ENCODE measurements at places on chromosomes 16 and 17.

DNA sequence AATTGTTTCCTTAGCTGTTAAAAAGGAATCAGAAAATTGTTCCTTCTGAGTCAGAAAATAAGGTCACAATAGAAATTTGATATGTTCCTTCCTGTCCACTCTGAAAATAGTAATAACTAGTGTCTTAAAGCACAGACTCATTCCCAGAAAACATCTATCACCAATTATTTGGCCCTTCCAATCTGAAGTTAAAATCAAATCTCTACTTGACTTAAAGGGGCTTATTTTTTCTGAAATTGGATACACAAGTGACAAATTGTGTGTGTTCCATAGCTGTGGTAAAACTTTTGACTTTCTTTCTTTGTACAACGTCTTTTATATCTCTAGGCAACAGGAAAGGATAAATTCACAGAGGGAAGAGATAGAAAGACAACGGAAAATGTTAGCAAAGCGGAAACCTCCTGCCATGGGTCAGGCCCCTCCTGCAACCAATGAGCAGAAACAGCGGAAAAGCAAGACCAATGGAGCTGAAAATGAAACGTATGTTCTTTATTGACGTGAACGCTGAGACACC, 54.5 kb upstream of the MRC2 start:
- no peak for DNase-seq

DNA sequence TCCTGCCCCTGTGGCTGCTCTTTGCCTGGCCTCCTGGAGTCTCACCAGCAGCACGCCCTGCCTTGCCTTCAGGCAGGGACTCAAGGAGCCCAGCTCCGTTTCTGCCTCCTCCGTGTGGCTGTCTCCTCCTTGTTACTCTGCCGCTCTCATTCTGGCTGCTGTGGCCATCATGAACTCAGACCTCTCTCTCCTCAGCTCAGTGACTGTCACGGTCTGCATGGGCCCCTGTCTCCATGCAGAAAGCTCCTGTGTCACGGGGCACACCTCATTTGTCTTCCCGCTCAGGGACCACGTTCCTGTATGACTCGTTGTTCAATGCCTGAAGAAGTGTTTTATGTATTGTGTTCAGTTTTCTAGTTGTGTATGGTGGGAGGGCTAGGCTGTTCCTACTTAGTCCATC, 25.3 kb downstream of the RPTOR start:
- no peak for DNase-seq

- DNase-seq: peak; percentile 13
These were observed 72.8 kb upstream of the ATF7IP2 start for GRCh38 chr16:10312784-10313724.

DNA sequence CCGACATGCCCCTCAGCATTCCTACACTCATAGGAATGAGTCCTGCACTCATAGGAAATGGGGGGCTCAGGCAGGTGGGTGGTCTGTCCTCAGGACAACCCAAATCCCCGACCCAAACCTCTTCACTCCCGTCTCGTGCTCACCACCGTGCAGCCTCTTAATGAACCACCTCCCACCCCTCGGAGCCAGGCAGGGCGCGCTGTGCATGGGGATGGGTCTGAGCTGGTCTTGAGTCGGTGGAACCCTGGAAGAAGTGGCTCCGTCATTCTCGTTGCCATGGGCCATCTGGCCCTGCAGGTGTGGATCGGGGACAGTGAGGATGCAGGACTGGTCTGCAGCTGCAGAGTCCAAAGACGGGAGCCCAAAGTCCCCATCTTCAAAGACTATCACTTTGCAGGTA, 6.4 kb upstream of the RAB40B start:
- no peak for DNase-seq

GRCh38 chr16:54724346-54724925, 206.2 kb upstream of the IRX5 start:
- no peak for DNase-seq

DNA sequence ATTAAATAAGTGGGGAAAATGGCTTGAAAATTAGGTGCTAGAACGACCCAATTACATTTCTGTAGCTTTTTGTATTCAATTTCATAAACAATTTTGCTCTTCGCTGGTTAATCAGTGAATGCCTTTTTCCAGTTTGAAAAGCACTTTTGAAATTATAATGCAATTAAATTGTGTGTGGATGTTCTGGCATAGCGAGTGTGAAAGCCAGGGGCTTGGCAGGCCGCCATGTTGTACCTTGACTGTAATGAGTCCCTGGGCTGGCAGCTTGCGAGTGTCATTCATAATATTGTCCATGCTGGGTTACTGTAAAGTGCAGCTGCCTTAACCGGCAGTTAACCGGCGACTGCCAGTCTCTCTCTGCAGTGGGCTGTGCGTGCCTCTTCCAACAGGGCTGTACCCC, 177.8 kb downstream of the CCDC182 start:
- DNase-seq: no peak

- DNase-seq: no peak
These were observed 80.2 kb downstream of the ZDHHC7 start for GRCh38 chr16:84931107-84931494.

DNA sequence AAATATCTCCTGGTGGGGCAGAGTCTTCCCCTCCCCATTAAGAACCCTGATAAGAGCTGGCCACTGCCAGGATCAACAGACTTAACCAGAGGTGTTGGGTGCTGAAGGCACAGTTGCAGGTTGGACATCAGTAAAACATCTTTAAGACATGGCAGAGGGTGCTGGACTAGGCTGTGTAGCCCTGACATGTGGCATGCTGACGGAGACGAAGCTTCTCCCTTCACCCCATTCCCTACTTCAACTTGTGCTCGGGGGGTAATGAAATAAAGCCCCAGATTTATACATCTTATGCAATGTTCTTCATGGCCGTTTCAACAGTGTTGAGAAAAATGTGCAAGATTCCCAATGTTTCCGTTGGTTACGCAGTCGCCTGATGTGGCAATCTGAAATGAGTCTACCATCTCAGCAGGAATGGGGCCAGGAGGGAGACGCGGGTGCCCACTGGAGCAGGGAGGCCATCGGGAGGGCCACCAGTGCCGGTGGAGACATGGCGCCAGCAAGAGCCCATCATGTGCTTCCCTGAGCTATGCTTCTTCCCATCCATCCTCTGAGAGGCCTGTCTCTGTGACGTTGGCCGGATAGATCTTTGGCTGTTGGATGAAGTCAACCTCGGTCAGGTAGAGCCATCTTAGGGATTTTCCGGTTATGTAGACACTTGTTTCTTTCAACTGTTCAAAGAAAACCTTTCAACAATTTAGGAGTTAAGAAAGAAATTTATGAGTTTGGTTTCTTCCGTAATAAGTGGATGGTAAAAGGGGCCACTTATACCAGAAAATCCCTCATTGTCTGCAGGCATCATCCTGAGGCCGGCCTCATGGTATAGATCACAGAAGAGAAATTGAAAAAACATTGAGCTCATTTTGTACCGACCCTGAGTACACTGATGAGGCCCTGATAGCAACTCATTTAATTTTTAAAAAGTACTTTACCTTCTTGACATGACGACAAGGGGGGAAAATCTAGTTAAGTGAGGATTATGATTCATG, 6.4 kb downstream of the IRF8 start:
- DNase-seq: no peak

- DNase-seq: no peak
These were observed 67.4 kb downstream of the PRKCA start for GRCh38 chr17:66369830-66370229.

DNA sequence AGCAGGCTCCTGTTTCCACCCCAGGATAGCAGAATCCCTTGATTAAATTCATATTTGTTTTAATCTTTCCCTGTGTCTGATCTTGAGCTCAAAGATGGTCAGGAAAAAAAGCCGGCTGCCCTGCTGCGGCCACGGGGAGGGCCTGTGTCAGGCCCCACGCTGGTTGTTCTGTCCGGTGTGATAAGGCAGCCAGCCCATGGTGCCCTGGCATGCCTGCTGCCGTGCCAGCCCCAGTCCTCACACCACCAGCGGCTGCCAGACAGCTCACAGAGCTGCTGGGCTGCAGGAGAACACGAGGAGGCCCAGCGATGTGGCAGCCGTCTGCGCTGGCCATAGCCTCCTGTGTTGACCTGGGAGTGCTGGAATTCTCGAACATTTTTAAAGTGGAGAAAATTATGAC, 34.7 kb upstream of the BRD7 start:
- no peak for DNase-seq

DNA sequence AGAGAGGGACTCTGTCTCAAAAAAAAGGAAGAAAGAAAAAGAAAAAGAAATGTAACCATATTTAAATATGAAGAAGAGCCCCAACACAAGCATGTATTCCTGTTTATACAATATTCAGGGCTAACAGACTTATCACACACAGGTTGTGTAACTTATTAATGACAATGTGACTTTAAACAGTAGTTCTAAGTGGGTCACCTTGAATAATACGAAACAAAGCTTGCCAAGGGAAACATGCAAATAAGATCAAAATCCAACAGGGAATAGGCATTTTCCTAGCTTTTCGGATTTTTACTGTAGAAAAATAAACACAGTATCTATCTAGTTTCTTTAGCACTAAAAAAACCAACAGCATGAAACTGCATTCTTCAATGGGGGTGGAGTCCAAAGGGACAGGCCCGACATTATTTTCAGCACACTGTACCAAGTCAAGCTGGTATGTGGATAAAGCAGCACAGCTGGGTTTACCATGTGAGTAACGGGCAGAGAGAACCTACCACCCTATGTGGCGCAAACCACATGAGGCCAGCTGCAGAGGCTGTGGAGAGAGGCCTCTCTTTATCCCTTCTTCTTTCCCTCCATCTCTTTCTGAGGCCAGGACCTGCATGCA, 45.3 kb downstream of the TOM1L2 start:
- DNase-seq: no peak

DNA sequence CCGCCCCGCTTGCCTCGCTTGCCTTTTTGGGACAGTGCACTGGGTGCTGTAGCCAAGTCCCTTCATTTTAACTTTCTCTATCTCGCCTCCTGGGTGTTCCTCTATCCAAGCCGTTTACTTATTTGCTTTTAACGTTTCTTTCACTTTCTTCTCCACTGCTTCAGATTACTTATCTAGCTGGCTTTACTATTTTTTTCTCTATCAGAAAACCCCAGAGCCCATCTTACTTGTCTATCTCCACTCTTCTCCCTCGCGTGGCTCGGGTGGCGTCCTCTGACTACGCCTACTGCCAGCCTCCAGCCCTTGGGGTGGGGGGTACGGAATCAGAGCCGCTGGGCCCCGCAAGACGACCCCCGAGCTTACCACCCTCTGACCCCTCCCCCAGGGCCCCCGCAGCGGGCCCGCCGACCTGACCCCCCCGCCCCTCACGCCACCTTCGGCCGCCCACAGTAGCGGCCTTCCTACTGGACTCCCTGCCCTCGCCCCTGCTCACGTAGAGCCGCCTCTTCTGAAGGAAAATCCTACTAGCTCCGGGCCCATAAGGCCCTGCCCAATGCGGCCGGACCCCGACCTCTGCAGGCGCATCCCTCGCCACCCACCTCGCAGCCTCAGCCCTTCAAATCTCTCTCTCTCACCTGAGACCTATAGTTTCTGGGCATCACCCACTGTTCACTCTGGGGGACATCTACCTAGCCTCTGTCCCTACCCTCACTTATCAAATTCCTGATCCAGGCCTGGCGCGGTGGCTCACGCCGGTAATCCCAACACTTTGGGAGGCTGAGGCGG, 1.0 kb upstream of the SLC12A4 start:
- DNase-seq: peak; percentile 69

DNA sequence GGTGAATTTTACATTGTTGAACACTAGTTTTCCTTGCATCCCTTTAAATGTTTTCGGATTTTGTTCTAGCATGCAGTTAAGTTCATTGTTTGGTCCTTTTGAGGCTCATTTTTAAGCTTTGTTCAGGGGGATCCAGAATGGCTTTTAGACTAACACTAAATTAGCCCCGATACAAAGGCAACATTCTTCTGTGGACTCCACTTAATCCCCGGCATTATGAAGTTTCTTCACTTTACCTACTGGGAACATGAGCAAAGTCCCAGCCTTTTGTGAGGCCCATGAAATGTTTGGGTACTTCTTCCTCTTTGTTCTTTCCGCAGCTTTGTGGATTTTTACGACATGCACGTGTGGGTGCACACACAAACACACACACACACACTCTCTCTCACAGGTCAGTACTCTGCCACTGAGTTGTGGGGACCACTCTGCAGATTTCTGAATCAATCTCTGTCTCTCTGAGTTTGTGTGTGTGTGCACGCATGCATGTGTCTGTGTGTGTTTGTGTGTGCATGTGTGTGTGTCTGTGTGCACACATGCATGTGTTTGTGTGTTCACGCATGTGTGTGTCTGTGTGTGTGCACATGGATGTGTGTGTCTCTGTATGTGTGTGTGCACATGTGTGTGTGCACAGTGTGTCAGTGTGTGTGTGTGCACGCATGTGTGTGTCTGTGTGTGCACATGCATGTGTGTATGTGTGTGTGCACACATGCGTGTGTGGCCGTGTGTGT, 240.4 kb upstream of the TNRC6C start:
- DNase-seq: no peak

DNA sequence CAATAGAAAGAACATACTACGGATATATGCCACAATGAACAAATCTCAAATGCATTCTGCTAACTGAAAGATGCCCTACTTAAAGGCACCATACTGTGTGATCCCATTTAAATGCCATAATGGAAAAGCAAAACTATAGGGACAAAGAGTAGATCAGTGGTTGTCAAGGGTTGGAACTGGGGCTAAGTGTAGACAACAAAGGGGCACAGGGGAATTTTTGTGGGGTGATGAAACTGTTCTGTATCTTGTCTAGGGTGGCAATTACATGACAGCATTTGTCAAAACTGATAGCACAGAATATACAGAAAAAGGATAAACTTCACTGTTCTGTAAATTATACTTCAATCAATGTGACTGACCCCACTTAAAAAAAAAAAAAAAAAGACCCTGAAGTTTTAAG, 17.7 kb downstream of the GFOD2 start:
- no peak for DNase-seq

- no peak for DNase-seq
These were observed 53.1 kb upstream of the ABCC11 start for GRCh38 chr16:48300391-48300856.

GRCh38 chr17:10754109-10754508, 24.3 kb upstream of the TMEM220 start:
- peak; percentile 44 for DNase-seq

GRCh38 chr16:23398987-23399805, 53.8 kb downstream of the COG7 start:
- DNase-seq: no peak

GRCh38 chr17:77378318-77379064, 237.7 kb downstream of the SEC14L1 start:
- DNase-seq: no peak

GRCh38 chr17:688100-688989, 26.3 kb downstream of the VPS53 start:
- no peak for DNase-seq

DNA sequence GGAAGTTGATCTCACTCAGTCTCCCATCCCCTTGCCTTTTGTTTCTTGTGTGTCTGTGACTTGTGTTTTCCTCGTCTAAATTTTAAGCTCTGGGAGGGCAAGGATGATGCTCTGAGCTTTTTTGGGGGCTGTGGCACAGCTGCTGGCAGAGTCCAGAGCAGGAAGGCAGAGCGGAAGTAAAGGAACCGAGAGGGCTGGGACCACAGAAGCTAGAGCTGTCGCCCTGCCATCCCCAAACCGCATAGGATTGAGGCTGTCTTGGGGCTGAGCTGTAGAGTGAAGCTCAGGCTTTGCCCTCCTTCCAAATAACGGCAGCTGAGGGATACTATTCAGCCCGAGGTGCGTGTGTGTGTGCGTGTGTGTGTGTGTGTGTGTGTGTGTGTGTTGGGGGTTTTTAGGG, 3.8 kb upstream of the DNAH2 start:
- DNase-seq: no peak

All from GM13977 (cell line).